ENCODE measurements at places on chromosomes 7 and 10.

- no peak for DNase-seq
Measured at GRCh38 chr10:72421885-72422540, 67.3 kb upstream of the DNAJB12 start.

DNA sequence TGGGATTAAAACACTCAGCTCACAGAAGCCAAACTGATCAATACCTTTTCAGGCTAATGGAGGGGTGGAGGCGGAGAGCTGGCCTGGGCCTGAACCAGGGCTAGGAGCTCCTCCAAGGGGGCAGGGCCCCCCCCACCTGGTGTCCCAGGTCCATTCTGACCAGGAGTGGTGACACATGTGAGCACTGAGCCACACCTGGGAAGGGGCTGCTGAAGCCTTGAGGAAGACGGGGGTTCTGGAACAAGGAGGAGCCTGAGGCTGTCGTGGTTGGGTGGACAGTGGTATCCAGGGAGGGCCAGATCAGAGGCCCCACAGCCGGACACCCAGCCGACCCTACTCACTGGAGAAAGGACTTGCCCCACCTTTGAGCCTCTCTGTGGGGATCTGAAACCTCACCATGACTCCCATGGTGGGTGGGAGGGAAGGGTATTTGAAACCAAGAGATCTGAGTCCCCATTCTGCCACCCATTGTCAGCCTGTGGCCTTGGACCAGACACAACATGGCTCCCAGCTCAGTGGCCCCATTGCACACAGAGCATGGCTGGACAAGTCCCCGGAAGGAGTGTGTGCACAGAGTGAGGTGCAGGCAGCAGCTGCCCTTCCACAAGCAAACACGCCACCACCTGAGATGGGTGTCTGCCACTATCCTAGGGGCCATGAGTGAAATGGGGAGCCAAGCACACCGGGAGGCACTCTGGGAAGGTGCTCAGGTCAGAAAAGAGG lies 12.4 kb downstream of the TMEM273 start:
- DNase-seq, result no peak

- no peak for DNase-seq
Measured at GRCh38 chr7:142891490-142892082, 6.0 kb upstream of the TRPV6 start.

DNA sequence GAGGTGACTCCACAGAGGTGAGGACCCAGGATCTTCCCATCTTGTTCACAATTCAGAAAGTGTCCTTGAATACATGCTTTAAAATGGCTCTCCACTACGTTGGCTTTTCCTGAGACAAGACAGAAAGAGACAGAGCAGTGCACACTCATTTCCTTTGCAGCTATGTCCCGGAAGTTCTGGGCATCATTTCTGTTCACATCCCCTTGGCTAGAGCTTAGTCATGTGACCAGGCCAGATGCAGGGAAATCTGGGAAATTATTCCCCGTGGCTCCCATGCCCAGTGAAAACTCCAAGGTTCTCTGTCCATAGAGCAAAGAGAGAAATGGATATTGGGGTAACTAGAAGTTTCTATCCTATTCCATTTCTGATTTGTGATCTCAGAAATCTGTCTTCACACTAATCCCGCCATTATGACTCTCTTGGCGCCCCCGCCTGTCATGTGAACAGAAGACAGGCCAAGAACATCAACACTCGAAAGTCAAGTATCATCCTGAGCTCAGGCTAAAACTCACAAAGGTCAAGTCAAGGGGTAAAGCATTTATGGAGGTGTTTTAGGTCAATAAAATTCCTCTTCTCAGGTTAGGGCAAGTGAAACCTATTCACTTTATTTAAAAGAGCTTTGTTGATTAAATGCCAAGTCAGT lies 251.4 kb upstream of the HABP2 start:
- DNase-seq, result no peak

GRCh38 chr10:7035126-7035761 lies 375.6 kb downstream of the SFMBT2 start:
- DNase-seq, result no peak

DNA sequence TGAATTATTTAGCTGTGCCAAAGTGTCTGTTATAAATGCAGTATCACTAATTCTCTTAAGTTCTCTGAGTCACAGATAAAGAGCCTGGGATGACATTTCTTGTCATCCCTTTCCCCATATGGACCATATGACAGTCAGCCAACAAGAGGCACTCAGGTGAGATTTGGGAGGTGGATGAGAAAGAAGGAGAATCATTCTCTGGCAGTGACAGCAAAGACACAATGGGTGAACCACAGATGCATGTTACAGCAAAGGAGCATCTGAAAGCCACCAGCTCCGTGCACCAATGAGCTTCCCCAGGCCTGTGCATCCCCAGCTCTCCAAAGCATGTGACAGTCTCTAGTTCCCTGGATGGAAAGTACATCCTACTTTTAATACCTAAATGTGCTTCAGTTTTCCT lies 10.8 kb downstream of the GIMAP6 start:
- no peak for DNase-seq

DNA sequence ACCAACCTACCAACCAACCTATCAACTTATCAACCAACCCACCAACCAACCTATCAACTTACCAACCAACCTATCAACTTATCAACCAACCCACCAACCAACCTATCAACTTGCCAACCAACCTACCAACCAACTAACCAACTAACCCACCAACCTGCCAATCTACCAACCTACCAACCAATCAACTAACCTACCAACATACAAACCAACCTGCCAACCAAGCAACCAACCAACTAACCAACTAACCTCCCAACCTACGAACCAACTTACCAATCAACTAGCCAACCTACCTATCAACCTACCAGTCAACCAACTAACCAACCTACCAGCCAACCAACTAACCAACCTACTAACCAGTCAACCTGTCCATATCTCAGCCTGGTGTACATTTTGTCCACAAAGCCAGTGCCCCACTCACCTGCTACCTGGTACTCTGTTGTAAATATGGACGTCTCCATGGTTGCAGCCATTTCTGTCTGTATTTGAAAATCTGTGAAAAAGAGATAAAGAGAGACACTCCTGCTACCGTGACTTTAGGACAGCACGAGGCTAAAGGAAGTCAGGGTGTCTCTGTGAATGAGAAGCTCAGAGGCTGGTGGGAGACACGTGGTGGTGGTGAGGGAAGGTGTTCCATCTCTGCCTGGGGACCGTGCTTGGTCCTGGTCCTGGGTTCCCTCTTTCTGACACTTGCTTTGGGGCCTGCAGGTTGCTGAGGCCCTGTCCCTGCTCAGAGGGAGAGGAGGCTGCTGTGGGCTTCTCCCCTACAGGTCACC lies 41.9 kb upstream of the IL15RA start:
- no peak for DNase-seq

- peak; percentile 68 for DNase-seq
Measured at GRCh38 chr10:60944058-60944909, at the start of gene RHOBTB1. Gene RHOBTB1 (minus strand): TSS chr10:60944185. CDS start chr10:60911542, 32,643 bp downstream.

GRCh38 chr10:51244309-51244708 lies 170.0 kb downstream of the PRKG1 start:
- DNase-seq, result no peak

- DNase-seq, result no peak
Measured at GRCh38 chr10:14723052-14723689, 51.5 kb downstream of the FAM107B start.

DNA sequence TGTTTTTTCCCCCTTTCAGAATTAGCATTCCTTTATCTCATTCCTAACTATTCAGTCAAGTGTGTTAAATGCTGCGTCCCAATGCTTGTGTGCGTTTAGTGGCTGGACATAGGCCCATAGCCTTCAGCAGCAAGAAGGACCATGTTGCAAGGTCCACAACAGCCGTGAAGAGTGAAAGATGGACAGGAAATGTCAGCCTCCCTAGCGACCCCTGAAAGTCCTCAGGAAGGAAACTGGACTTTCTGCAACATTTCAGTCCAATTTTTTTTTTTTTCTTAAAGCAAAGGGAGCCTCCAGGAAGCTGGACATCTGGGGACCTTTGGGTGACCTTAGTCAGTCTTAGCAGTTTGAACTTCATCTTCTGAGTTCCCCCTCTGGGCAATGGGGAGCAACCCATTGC lies 550.7 kb upstream of the MGMT start:
- DNase-seq, result no peak

DNA sequence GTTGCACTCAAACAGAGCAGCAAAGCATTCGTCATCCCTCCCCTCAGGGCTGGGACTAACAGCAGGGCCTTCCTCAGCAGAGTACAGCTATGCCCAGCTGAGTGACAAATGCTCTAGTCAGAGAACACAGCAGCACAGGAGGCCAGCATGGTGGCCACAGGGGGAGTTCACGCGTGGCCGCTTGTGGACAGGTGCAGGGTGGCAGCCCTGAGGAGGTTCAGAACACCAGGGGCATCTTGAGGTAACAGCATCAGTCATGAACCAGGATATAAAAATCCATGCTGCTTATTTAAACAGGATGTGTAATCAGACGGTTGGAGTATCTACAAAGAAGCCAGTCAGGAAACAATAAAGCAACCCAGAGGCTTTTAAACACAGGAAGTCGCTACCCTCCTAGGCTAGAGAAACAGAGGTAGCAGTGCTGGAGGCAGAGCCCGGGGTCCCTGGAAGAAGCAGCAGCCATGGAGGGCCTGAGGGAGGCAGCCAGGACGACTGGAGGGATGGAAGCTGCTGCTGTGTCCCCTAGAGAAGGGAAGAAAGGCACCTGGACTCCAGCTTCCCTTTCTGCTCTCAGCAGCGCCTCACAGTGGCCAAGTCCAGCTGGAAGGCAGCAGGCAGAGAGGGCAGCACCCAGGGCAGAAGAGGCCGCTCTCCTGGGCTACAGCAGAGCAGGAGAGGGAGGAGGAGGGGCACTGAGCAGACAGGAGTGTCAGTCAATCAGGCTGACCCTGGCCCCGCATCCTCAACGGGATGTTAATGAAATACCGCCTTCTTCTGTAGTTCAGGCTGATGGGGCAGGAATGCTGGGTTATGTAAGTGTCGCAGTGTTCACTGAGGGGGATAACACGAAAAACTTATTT lies 70.8 kb upstream of the UCN3 start:
- peak; percentile 34 for DNase-seq

- DNase-seq, result peak; percentile 25
Measured at GRCh38 chr7:96224685-96225084, 97.2 kb downstream of the SLC25A13 start.

GRCh38 chr7:22787951-22788350 lies 34.7 kb downstream of the TOMM7 start:
- peak; percentile 51 for DNase-seq

- peak; percentile 98 for DNase-seq
Measured at GRCh38 chr7:106009503-106010226, 46.6 kb downstream of the CDHR3 start.

- DNase-seq, result no peak
Measured at GRCh38 chr10:70137135-70137534, 4.5 kb upstream of the AIFM2 start.

GRCh38 chr10:101224910-101225823 lies 4.1 kb downstream of the LBX1 start:
- DNase-seq, result no peak

DNA sequence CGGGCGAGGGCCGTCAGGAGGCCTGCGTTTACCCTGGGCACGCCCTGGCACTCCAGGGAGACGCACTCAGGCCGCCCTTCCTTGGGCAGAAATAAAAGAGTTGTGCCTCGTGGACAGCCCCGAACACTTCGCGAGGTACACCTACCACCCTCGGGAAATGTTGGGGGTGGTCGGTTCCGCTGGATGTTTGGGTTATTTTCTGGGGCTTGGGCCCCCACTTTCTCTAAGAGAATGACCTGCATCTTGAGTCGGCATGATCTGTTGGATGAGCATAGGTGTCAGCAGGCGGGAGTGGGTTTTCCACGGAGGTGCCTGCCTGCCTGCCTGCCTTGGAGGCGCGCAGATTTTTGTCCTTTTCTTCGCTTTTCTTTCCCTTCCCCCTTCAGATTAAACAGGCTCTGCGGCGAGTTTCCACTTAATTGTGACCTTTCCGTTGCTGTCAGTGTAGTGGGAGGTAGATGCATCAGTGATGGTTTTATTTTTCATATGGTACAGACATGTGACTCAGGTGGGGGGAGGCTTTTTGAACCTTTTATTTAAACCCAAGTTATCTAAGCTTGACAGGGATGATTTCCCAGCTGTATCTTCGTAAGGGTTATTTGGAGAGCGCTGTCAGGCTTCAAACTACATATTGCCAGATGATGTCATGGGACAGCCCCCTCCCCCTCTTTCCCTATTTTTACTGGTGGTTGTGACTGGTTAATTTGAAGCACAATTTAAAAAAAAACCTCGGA lies 661 bp downstream of the HECTD2 start:
- DNase-seq, result peak; percentile 64

- no peak for DNase-seq
Measured at GRCh38 chr7:142598297-142598696, 151.0 kb upstream of the PRSS1 start.

DNA sequence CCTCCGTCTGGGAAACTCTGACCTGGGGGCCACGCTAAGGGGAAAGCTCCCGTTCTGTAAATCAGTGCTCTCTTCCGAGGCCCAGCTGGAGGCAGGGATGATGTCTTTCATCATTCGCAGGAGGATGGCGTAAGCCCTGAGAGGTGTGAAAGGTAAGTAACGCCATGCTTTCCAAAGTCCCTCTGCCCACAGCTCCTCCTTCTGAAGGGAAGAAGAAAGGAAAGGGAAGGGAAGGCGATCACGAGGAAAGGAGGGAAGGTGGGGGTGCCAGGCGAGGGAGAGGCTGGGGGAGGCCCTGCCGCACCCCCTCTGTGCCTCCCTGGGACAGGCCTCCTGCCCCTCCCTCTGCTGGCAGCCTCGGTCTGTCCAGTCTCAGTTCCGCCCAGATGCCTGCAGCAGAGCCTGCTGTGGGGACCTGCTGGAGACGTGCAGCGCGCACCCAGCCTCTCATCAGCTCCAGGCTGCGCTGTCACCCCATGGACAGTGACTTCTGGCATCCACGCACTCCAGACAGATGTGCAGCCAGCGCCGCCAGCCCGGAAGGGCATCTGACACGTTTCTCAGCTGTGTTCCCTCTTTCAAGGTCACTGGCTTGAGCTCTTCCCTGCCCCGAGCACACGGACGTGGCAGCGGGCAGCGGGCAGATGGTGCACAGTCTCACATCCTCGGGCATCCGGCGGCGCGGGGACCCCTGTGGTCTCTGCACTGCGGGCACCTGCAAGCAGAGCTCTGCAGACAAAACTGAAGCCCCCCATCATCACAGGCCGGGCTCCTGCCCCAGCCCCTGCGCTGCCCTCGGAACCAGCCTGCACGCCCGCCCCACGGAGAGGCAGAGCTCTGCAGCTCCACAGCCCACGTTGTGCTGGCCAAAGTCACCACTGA lies 60.6 kb downstream of the INSIG1 start:
- no peak for DNase-seq

GRCh38 chr7:51899611-51900010 lies 583.0 kb upstream of the COBL start:
- no peak for DNase-seq

Measured in fibroblast of mammary gland (primary cell).